NCI-H187 treated with DMSO at 0.1 percent for 48 hours (cell line): ENCODE measurements at places on chromosomes 7 and 10.

DNA sequence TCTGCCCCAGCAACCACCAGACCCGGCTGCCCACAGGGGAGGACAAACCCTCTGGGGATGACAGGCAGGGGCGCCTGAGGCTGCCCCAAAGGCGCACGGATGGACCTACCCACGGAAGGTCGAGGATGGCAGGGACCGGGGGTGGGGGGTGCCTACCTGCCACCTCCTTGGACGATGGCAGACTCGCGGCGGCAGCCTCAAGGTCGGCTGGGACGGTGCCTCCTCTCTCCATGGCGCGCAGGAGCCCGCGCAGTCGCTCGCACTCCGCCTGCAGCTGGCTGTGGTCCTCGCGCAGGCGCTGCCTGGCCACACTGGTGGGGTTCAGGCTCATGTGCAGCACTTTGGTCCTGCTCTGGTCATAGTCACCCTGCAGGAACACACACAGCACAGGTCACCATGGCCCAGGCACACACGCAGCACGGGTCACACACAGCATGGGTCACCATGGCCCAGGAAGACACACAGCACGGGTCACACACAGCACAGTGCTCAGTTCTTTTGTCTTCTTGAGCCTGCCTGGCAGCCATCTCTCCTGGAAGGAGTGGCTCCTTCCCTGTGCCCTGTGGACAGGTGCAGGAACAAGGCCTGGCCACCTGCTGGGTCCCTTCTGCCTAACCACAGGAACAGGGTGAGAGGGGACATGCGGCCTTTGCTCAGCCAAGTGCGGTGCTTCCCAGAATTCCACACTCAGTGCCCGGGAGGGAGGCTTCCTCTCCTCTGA, 266.6 kb downstream of the ELFN1 start:
- no peak for DNase-seq

DNA sequence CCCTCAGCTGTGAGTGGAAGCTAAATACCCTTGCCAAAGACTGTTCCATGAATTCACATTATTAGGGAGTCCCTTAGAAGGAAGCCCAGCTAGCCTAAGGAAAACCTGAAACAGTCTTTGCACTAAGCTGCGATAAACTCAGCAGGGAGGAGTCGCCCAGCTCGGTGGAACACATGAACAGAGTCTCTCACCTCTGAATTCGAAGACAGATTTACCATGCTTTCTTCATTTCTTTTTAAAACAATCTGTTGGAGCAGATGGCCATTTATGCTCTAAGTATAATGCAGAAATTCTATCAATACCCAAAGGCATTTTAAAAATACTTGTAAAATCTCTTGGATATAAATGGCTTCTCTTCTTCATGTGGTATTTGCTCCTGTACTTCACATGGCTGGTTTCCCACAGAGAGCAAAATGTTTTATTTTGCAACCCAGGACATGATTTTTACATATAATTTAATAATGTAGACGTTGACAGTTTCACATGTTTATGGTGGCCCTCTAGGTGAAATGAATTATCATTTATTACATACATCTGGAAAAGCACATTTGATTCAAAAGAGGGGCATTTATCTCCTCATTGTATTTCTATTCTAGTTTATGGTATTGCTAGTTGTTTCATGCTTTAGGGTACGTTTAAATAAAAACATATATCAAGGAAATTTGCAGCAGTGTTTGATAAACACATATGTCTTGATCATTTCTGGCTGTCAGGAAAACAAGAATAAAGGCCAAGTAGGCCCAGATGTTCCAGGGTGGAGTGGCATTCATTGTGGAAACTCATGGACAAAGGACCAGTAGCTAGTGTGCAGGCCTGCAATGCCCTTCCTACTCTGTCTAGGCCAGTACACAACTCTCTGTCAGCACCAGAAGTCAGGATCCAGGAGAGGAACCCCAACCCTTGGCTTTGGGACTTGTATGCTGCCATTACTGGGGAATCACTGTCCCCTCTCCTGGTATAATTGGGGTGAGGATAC, 52.2 kb downstream of the LRGUK start:
- DNase-seq = no peak

DNA sequence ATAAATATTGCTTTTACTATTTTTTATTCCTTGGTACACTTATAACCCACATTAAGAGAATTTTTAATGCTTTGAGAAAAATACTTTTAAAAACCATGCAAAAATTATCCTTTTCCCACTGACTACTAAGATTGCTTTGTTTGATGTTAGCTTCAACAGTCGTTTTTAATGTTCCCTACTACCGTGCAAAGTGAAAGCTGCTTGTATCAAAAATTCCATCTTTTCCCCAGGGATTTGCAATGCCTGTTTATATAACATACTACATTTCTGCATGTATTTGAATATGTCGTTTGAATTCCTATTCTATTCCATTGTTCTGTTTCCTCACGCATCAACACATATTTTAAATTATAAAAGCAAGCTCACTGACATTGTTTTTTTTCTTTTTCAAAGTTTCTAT, 54.4 kb downstream of the TFPI2 start:
- DNase-seq = no peak

DNA sequence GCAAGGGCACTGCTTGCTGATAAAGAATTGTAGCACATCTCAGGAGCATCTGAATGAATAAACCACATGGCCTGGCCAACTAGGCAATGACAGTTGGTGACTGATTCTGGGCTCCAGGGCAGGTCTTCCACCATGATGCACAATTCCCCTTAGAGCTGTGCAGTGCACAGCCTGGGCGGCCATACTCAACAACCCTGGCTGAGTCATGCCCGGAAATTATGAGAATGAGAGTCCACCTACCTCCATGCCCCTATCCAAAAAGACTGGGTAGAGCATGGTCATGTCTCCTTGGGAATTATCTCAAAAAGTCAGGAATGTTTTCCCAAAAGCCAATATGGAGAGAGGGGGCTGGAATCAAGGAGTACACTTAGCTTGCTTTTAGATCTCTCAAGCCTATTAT, 425.6 kb downstream of the PLXNA4 start:
- DNase-seq = no peak

DNA sequence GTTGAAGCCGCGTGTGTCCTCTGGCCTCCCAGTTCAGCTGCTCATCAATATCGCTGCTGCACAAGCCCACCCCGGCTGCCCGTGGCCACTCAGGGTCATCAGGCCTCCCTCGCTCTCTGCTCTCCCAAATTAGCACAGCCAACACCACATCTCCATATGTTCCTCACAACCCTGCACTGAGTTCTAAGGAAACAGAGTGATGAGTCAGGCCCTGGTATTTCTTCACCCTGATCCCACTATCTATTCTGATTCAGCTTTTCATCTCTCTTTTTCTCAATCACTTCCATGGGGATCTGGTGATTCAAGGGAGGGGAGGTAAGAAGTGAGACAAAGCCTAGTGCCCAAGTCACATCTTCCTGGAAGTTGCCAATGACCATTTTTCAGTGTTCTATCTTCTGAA, 23.8 kb downstream of the CYTH3 start:
- no peak for DNase-seq

- DNase-seq = no peak
Observed at GRCh38 chr10:27457966-27458365, 46.1 kb upstream of the RAB18 start.

DNA sequence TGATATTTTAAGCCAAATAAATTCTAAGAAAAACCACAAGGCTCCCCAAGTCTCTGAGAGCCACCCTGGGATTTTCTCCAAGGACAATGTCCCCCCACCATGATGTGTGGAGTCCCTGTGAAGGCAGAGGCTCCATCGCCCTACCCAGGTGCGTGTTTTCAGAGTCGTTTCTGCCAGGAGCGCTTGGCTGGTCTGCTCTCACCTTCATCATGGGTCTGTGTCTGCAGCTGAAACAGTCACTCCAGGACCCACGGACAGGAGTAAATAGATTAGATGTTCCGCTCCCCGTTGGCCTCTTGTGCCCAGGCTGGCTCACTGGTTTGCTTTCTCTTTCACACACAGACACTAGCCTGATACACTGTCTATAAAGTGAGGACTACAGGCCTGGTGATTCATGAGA, 217.5 kb downstream of the SFMBT2 start:
- no peak for DNase-seq

DNA sequence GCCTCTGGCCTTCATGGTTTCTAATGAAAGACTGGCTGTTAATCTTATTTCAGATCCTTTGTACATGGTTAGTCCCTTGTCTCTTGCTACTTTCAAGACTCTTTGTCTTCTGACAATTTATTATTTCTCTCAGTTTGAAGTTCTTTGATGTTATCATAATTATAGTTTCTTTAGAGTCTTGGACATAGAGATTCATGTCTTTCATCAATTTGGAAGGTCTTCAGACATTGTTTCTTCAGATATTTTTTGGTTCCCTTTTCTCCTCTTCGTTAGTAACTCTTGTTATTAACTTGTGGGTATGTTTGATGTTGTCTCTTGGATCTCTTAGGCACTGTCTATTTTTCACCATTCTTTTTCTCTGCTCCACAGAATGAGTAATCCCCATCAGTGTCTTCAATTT, 8.7 kb downstream of the ZNF37A start:
- no peak for DNase-seq

DNA sequence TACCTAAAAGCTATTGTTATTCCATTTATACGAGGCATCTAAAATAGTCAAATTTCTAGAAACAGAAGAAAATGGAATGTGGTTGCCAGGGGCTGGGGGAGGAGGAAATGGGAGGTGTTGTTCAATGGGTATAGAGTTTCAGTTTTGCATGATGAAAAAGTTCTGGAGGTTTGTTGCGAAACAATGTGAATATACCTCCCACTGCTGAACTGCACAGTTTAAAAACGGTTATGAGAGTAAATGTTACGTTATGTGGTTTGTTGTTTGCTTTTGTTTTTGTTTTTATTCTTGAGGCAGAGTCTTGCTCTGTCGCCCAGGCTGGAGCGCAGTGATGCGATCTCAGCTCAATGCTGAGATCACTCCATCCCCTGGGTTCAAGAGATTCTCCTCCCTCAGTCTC, 64.9 kb upstream of the NRBF2 start:
- DNase-seq = no peak

DNA sequence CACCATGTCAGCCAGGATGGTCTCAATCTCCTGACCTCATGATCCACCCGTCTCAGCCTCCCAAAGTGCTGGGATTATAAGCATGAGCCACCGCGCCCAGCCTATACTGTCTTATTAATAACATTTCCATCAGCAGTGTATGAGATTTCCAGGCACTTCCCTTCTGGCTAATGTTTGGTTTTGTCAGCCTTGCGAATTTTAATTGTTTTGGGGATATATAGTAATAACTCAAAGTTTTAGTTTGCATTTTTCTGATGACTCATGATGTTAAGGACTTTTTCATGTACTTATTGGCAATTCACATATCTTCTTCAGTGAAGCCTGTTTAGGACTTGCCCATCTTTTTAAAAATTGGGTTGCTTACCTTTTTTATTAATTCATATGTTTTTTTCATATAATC, 76.0 kb downstream of the TMEM270 start:
- no peak for DNase-seq

- no peak for DNase-seq
Observed at GRCh38 chr7:12731214-12731656, 43.8 kb downstream of the ARL4A start.

DNA sequence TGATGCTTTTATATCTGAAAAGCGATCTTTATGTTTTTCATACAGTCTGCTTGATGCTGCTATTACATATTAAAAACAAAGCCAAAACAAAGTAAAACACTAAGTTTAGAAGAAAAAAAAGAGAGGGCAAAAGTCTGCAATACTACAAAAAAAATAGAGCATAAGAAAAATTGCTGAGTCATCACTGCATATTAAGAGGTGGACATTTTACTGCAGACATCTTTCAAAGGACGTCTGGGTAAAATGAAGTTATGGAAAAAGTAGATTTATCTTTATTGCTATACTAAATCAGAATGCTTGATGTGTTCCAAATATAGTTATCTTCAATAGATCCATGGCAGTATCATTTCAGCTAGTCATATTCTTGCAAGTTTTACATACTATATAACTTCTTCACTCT, 172.0 kb downstream of the MAGI2 start:
- no peak for DNase-seq

GRCh38 chr7:1548438-1548831, 7.6 kb downstream of the TMEM184A start:
- DNase-seq = no peak

DNA sequence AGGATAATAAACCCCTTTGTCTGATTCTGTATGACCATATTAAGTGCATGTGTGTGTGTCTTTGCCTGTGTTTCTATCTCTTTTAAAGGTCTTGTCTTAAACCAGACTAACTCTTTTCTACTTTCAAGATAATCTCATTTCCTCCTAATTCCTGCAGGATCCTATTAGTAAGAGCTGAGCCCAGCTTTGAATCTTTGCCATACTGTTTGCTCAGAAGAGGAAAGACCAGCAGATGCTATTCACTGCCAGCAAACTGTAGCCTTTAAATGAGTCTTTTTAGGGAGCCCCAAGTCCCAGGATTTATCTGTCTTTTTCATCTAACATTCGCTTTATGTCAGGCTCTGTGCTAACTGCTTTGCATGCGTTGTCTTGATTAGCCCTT, 2.9 kb downstream of the GPR158 start:
- DNase-seq = no peak

- no peak for DNase-seq
Observed at GRCh38 chr7:40604601-40605438, 470.0 kb downstream of the SUGCT start.

DNA sequence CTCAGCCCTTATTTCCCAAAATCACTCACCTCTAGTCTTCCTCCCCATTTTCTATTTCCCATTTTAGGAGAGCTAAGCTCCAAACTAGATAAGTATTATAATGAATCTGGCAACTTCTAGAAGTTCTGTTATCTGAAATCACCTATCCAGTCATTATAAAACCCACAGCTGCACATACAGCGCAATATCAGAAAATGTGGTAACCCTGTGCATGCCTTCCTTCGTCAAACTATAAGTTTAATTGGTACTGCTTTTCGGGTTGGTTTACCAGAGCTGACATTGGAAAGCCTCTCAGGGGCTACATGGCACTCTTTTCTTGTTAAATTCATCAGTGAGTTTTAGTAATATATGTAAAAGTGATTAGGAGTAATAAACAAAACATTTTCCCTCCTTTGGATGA, 1.6 kb downstream of the LAMB4 start:
- no peak for DNase-seq

- no peak for DNase-seq
Observed at GRCh38 chr10:17655567-17656146, 11.7 kb downstream of the STAM start.

GRCh38 chr7:1342090-1342640, 109.5 kb downstream of the UNCX start:
- no peak for DNase-seq

DNA sequence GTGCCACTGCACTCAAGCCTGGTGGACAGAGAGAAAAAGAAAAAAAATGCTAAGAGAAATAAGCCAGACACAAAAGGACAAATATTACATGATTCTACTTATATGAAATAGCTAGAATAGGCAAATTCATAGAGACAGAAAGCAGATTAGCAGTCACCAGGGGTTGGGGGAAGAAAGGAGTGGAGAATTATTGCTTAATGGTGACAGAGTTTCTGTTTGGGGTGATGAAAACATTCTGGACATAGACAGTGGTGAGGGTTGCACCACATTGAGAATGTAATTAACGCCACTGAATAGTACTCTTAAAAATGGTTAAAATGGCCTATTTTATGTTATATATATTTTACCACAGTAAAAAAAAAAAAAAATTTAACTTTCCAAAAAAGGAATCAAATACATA, 6.4 kb upstream of the NT5C2 start:
- DNase-seq = no peak

- no peak for DNase-seq
Observed at GRCh38 chr10:51999096-51999495, 299.7 kb upstream of the CSTF2T start.

GRCh38 chr10:74927701-74928100, 101.3 kb downstream of the KAT6B start:
- no peak for DNase-seq

GRCh38 chr7:135886345-135887132, 90.6 kb downstream of the MTPN start:
- no peak for DNase-seq

GRCh38 chr7:16398146-16399017, 23.0 kb downstream of the CRPPA start:
- no peak for DNase-seq
